ENCODE measurements at places on chromosomes 3 and 15.

GRCh38 chr3:133264920-133265319 is 134.9 kb upstream of the BFSP2 start:
- DNase-seq, result no peak

GRCh38 chr3:33364531-33365128 is 75.6 kb downstream of the UBP1 start:
- DNase-seq, result no peak

DNA sequence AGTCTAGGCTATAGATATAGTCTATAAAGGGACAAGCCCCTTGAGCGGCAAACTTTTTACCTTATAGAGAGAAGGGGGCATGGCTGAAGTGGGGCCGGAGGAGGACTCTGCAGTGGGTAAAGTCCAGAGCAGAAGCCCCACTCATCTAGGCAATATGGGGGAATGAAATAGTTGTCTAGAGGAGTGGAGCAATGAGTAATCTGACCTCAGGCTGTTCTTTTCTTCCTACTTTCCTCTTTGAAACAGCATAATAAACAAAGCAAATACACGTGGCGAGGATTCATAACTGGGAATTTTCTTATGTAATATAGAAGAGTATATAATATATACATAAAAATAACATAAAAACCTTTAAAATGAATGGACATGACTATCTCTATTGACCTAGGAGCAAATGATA is 546.4 kb upstream of the ZNF385D start:
- DNase-seq, result no peak

DNA sequence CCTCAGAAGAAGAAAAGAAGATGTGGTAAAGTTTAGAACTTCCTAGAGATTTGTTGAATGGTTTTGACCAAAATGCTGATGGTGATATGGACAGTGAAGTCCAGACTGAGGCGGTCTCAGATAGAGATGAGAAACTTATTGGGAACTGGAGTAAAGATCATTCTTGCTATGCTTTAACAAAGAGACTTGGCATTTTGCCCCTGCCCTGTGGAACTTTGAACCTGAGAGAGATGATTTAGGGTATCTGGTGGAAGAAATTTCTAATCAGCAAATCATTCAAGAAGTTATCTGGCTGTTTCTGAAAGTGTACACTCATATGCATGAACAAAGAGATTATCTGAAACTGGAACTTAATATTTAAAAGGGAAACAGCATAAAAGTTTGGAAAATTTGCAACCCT is 505.2 kb downstream of the NSUN3 start:
- no peak for DNase-seq

DNA sequence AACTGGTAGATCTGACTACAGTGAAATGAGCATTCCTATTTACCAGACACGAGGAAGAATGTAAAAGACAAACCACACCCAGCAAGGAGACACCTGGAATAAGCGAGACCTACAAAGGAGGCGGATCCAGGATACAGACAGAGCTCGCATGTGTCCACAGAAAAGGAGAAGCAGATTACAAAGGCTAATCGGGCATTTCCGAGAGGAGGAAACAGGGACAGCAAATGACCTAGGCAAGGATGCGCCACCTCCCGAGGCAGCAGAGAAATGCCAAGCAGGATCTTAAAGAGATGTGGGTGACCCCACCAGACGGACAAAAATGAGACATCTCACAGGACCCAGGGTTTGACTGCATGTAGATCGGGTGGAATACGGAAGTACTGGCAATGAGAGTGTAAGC is 63.2 kb upstream of the IQSEC1 start:
- DNase-seq, result no peak

GRCh38 chr3:101690972-101691371 is 4.5 kb upstream of the RPL24 start:
- DNase-seq, result no peak

- no peak for DNase-seq
Observed at GRCh38 chr15:67585681-67586080, 43.2 kb downstream of the MAP2K5 start.

DNA sequence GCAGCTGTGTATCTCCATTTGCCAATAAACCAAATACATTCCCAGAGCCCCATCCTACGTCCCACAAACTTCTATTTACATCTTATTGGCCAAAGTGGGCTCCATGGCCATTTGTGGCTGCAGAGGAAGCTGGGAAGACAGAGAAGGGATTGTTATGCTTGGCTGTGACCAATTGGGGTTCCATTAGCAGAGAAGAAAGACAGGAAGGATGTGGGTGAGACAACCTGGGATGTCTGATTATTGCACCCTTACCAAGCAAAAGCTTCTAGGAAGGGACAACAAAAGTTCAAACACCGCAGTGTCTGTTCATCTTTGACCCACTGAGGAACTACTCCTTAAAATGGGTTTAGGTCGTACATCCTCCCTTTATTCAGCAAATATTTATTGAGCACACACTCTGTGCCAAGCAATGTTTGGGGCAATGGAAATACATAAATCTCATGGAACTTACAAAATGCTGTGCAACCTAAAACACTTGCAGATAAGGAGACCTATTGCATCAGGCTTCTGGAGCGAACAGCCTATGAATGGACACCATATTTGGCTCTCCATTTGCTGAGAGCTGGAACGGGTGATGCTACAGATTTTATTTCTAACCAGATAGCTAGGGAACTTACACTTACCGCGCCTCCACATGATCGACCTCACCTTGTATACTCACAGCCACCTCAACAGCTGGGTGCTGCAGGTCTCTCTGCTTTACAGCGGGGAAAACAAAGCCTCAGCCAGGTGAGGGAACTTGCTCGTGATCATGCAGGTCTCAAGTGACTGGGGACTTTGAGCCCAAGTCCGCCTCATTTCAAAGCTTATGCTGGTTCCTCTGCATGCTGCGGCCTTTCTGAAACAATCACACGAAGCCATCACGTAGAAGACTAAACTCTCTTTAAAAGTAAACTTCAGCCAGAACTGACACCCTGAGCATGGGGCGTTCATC is 21.4 kb upstream of the NR2E3 start:
- DNase-seq, result no peak

- DNase-seq, result peak; percentile 54
Observed at GRCh38 chr3:52313774-52314188, 2.3 kb upstream of the DNAH1 start.

DNA sequence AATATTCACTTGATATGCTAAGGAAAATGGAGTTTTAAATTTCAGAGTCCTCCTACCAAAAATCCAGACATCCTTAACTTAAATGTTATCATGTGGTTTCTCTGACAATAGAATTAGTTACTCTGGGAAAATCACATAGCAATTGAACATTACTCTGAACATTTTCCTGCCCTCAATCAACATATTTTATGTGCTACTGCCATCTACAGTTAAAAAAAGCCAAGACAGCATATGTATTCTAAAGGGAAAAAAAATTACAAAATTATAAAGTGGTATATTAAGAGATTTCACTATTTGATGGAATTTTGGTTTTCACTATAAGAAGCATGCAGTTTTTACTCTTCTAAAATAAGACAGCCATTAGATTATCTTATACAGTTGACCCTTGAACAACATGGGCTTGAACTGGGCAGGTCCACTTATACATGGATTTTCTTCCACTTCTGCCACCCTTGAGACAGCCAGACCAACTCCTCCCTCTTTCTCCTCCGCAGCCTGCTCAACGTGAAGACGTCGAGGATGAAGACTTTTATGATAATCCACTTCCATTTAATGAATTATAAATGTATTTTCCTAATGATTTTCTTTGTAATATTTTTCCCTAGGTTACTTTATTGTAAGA is 122.3 kb downstream of the ATP1B3 start:
- DNase-seq, result no peak

- DNase-seq, result no peak
Observed at GRCh38 chr3:190108804-190109203, 11.9 kb downstream of the P3H2 start.

- DNase-seq, result no peak
Observed at GRCh38 chr15:38479266-38479665, 25.3 kb downstream of the FAM98B start.

DNA sequence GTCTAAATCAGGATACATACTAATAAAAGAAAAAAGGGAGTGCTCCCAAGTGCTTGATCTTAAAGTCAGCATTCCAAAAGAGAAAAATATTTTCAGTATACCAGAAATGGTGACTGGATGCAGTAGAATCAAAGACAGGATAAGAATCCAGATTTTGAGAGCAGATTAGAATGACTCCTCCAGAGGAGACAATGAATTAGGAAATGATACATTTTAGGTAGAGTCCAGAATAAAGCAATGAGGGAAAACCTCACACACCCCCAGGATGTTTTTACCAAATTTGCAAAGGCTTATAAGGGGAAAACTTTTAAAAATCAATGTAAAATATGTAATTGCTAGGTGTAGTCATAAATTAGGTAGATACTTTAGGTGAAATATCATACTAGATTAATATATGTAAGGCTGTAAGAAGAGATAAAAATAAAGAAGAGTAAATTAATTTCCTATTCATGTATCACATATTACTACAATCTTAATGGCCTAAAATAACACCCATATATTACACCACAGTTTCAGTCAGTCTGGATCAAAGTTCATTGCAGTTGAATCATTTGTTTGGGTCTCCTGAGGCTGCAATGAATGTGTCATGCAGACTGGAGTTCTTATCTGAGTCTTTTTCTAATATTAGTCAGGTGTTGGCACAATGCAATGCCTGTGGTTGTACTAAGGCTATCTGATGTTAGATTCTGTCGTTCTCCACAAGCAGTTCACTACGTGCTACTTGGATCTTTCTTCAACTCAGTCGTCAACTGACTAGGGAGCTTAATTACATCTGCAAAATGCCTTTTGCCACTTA is 547.8 kb upstream of the EPHA6 start:
- DNase-seq, result no peak

GRCh38 chr3:111824351-111824750 is 34.7 kb upstream of the PHLDB2 start:
- no peak for DNase-seq

- DNase-seq, result no peak
Observed at GRCh38 chr15:101026656-101027272, 107.6 kb downstream of the LRRK1 start.

DNA sequence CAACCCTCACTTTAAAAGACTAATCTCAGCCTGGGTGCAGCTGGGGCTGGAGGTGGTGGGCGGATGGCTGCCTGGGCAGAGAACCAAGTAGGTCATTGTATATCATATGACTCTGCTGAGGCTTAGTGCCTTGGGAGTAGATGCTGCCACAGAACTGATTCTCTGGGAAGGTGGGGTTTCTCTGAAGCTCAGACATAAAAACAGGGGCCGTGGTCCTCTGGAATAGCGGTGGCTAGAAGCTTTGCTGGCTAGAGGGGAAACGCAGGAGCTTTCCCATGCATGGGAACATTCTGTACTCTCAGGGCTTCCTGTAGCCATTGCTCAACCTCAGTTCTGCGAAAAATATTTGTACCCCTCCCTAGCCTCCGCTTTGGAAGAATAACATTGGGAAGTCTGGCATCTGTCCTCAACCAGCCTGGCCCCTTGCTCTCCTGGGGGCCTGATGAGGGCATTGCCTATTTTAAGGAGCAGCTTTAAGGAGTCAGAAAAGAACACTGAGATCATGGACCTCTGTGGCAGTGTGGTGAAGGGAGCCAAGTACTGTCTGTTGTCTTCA is 14.7 kb downstream of the TIMP4 start:
- peak; percentile 43 for DNase-seq

GRCh38 chr15:39177561-39177960 is 403.3 kb upstream of the THBS1 start:
- DNase-seq, result no peak

DNA sequence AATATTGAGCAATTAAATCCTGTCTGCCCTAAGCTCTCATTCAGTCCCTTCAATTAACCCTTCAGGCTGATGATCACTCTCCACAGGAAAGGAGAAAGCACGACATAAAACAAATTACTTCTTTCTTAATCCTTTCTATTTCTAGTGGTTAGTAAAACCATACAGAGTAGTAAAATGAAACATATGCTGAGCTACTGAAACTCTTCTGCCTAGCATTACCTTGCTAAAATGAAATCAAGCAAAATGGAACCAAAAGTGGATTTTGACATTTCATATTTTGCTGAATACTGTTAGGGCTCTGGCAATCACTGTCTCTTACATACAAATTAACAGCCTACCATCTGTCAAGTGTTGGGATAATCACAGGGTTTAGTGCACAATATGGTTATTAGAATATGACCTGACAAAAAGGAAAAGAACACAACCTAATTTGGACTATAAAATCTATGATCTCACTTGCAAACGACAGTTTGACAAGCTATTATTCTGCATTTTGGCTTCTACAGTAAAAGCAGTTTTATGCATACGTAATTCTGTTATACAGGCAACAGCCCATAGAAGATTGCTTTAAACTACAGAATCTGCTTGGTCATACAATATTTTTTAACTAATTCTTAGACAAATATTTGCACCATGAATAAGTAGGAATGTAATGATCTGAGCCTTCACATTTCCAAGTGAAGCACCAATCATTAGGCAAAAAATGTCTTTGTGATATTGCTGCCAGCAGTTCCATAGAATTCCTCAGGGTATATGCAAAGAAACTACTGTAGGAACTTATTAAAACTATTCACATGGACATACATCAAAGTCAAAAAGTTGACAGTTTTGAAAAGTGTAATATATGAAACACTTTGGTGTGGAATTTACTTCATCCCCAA is 105.0 kb downstream of the FHIT start:
- no peak for DNase-seq

DNA sequence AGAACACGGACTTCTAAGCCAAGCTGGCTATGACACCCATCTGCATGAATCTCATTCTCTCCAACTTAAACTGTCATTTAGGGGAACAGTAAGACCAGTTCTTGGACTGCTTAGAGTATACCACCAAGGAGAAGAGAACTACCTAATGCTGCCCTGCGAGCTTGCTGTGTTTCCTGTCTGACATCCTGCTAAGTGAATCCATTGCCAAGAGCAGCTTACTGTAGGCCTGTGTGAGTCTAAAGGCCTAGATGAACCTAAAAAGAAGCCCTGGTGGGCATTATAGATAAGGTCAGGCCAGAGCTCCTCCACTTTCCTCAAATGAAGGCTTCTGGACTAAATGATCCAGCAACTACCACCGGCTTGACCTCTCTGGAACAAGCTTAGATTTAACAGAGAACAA is 15.0 kb downstream of the LZTFL1 start:
- no peak for DNase-seq

DNA sequence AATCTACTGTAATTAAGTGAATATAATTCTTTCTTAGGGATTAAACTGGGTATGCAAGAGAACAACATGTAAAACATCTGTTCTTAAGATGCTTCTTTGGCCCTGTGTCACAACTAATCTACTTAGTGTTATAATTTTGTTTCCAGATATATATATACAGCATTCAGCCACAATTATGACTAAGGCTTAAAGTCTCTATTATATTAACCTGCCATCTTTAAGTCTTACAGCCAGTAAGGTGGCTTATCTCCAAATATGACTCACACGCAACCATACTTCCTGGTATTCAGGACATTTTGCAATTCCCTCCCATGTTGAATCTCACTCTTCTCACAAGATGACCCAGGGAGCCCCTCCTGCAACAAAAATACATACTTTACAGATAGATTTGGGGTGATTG is 6.6 kb upstream of the KBTBD8 start:
- DNase-seq, result no peak

GRCh38 chr15:38176691-38177090 is 75.9 kb upstream of the SPRED1 start:
- DNase-seq, result no peak

DNA sequence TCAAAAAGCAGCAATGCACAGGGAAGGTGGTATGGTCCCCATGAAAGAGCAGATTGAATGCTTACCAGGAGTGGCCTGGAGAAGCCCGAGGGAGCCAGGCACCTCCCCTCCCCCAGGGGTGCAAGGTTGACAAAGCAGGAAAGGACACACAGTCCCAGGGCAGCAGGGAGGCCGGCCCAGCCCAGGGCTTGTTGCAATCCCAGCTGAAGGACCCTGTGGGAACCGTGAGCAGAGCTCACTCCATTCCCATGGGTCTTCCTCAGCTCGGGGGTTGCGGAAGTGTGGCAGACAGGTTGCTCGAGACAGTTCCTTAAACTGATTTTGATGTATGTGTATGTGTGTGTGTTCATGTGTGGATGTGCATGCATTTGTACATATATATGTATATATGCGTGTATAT is 15.8 kb downstream of the UROC1 start:
- DNase-seq, result no peak
